Chondrocyte (in vitro differentiated cells): ENCODE measurements at places on chromosomes 6 and 20. TPM values are rescaled to one million over a fixed set of nuclear protein-coding genes. Genes with fewer than 3 reads are reported as not detected.
A peak's percentile ranks its signal among the peaks of the same experiment; 100 is the strongest.

- peaks cover 1% of the 10 kb centered on the region for H3K36me3 ChIP-seq
- peak overlapping the region; percentile 57 for H3K4me3 ChIP-seq
- peak overlapping the region; percentile 71 for H3K27ac ChIP-seq
- no peak for DNase-seq
- H3K27me3 ChIP-seq: no peaks in the 10 kb centered on the region
- peaks cover 55% of the 10 kb centered on the region for H3K4me1 ChIP-seq
Measured at GRCh38 chr6:140541288-140541687, 1166.8 kb upstream of the CITED2 start.

- H3K36me3 ChIP-seq: no peaks in the 10 kb centered on the region
- H3K4me3 ChIP-seq: no peak overlapping the region
- no peak for DNase-seq
- no peaks in the 10 kb centered on the region for H3K4me1 ChIP-seq
- no peak overlapping the region for H3K27ac ChIP-seq
Measured at GRCh38 chr6:373031-373430, 18.5 kb upstream of the IRF4 start.

- H3K27ac ChIP-seq: no peak overlapping the region
- no peaks in the 10 kb centered on the region for H3K36me3 ChIP-seq
- H3K4me3 ChIP-seq: no peak overlapping the region
- peaks cover 40% of the 10 kb centered on the region for H3K4me1 ChIP-seq
- no peaks in the 10 kb centered on the region for H3K27me3 ChIP-seq
- DNase-seq: no peak
Measured at GRCh38 chr6:130965656-130966055, 97.4 kb downstream of the EPB41L2 start.

DNA sequence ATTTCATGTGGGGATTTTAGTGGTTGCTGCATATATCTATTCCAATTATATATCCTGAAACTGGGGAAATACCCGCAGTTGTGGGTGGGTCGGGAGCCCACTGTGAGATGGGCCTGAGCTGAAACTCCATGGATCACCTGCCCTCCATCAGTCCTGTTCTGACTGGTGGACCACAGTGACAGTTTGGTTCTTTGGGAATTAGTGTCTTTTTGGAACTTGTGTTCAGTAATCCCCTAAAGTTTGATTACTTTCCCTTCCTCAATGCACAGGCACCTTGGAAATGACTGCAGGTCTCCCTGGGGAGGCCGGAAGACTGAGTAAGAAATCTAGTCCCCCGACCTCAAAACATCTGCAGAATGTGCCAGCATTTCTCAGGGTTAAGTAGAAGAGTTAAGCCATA, 11.3 kb downstream of the STK35 start:
- H3K4me1 ChIP-seq: peaks cover 56% of the 10 kb centered on the region
- no peak overlapping the region for H3K4me3 ChIP-seq
- H3K36me3 ChIP-seq: peaks cover 16% of the 10 kb centered on the region
- no peak for DNase-seq
- H3K27ac ChIP-seq: no peak overlapping the region
- H3K27me3 ChIP-seq: no peaks in the 10 kb centered on the region

DNA sequence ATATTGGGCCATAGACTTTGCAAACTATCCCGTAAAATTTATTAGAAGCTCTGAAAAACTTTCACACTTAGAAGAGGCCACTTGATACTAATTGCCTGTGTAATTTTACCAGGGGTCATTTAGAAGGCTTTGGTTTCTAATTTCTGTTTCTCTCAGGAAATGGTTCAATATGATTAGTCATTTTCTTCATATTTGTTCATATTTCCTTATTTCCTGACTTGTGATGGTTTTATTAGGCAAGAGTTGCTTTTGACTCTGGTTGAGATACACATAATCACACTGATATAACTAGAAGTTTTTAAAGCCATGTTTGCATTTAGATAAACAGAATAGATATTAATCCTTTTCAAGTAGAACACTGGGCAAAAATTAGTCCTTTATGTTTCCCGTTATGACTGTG, 11.8 kb upstream of the HBS1L start:
- H3K36me3 ChIP-seq: no peaks in the 10 kb centered on the region
- H3K27me3 ChIP-seq: no peaks in the 10 kb centered on the region
- no peak overlapping the region for H3K27ac ChIP-seq
- no peak for DNase-seq
- H3K4me1 ChIP-seq: no peaks in the 10 kb centered on the region

- peaks cover 10% of the 10 kb centered on the region for H3K27me3 ChIP-seq
- H3K36me3 ChIP-seq: no peaks in the 10 kb centered on the region
- H3K27ac ChIP-seq: no peak overlapping the region
- H3K4me3 ChIP-seq: no peak overlapping the region
- peaks cover 32% of the 10 kb centered on the region for H3K4me1 ChIP-seq
Measured at GRCh38 chr20:14332866-14333265, 4.5 kb downstream of the FLRT3 start.

- no peak overlapping the region for H3K4me3 ChIP-seq
- H3K4me1 ChIP-seq: no peaks in the 10 kb centered on the region
- H3K27ac ChIP-seq: no peak overlapping the region
- H3K36me3 ChIP-seq: no peaks in the 10 kb centered on the region
- H3K27me3 ChIP-seq: peaks cover 2% of the 10 kb centered on the region
Measured at GRCh38 chr20:3701061-3701998, 11.1 kb downstream of the SIGLEC1 start.

- no peaks in the 10 kb centered on the region for H3K4me1 ChIP-seq
- peaks cover 4% of the 10 kb centered on the region for H3K27me3 ChIP-seq
- no peak overlapping the region for H3K27ac ChIP-seq
- no peaks in the 10 kb centered on the region for H3K36me3 ChIP-seq
Measured at GRCh38 chr20:16191496-16191895, 381.8 kb downstream of the KIF16B start.

DNA sequence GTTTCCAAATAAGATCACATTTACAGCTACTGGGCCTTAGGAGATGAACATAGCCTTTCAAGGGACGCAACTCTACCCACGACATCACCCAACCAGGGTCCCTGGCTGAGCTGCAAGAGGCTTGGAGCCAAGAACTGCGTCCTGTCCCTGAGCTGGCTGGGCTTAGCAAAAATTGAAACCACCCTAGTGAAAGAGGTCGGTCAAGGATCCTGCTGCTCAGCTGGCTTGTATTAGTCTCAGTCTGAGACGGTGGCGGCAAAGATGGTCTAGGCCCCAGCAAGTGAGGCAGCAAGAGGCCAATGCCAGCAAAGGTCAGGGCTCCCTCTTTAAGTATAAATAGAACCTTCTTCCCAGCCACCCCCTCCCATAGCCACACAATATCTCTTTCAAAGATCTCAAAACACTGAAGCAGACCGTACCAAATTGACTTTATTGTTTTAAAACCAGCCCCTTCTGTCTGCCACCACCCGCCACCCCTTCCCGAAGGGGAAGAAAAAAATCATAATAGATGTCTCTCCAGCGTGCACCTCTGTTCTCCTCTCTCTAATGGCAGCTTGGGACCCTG, 140.5 kb downstream of the EYA2 start:
- H3K4me1 ChIP-seq: peaks cover 23% of the 10 kb centered on the region
- no peak for DNase-seq
- H3K4me3 ChIP-seq: no peak overlapping the region
- peaks cover 16% of the 10 kb centered on the region for H3K27me3 ChIP-seq
- H3K36me3 ChIP-seq: no peaks in the 10 kb centered on the region
- H3K27ac ChIP-seq: no peak overlapping the region

SMIM28 gene
- not detected in 3 replicates for total RNA-seq

DNA sequence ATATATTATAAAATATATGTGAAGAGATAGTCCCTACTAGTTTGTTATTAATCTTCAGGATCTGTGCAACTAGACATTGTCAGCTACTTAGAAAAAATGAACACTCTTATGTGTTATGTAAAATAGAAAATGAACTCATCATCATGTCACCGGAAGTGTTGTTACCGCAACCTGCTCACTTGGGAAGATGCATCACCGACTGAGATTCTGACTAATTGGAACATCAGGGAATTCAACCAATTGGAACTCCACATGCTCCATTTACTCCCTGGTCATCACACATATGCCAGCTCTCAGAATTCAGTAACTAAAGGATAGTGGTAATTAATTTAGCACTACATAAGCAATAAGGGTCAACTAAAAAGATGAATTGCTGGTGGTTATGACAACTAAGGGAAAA, 16.7 kb upstream of the B3GAT2 start:
- H3K27ac ChIP-seq: no peak overlapping the region
- DNase-seq: no peak
- no peaks in the 10 kb centered on the region for H3K4me1 ChIP-seq
- peaks cover 2% of the 10 kb centered on the region for H3K36me3 ChIP-seq
- peaks cover 35% of the 10 kb centered on the region for H3K27me3 ChIP-seq
- H3K4me3 ChIP-seq: no peak overlapping the region

MYO6 gene
- 32.5 to 56.0 TPM (median 34.4 TPM) in 3 replicates for total RNA-seq
